ENCODE measurements at places on chromosomes 3 and 15. TPM values are rescaled to one million over a fixed set of nuclear protein-coding genes. Genes with fewer than 3 reads are reported as not detected.

The TGM5 gene
- total RNA-seq, result not detected

The ITIH3 gene
- total RNA-seq, result 0.38 TPM

The ADGRG7 gene
- not detected for total RNA-seq

The SH2D7 gene
- not detected for total RNA-seq

The CSPG4 gene
- 22.8 TPM for total RNA-seq

The GABRA5 gene
- 0.25 TPM for total RNA-seq
